Peyer's patch (tissue), 4 donors: ENCODE measurements at places on chromosomes 7 and 10.

GRCh38 chr7:92696584-92696983, 106.4 kb upstream of the FAM133B start:
- DNase-seq = no peak

DNA sequence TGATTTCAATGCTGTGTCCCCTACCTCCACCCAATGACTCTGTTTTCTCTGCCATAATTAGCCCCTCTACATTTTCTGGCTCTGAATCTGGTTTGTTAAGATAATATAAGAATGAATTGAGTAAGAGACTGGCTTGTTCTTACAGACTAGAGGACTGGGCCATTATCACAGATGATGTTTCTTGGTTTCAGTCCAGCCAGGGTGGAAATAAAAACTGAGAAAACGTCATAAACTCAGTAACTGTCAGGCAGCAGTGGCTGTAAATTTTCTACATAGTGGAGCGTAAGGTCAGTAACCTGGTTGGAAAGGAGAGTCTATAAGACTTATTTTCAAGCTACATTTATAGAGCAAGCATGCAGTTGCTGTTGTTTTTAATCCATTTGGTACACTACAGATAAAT, 485.4 kb downstream of the HTR7 start:
- DNase-seq = no peak

DNA sequence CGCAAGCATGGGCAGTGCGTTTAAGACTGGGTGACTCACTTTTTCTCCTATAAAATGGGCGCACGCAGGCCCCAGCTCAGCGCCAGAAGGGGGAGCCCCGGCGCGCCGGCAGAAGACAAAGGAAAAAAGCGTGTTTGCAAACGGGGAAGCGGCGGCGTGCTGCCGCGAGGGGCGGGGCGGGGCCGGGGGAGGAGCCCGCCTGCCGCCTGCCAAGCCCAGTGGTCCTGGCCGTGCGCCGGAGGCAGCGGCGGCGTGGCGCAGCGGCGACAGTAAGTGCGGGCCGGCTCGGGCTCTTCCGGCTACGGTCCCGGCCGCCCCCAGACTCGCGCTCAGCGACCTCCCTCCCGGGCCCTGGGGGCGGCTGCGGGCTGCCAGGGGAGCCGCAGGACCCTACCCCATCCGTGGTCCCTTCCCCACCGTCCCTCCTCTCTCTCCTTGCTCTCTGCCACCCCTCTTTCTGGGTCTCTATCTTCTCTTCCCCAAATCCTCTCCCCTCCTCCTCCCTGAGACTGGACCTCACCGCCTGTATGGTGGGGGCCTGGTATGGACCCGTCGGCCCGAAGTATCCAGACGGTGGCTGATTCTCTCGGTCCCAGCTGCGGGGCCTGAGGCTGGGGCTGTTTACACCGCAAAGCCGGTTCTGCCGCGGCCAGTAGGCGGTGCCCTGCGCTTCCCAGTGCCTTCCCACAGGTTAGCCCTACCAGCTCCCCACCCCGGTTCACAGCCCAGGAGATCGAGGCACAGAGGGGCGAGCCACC, at the start of gene SLC29A3:
Gene SLC29A3, plus strand, starts transcription at position 218 of the 758 bp plus-strand sequence. Its CDS starts 51 bp downstream, at position 269.
- DNase-seq = peak; percentile 90

DNA sequence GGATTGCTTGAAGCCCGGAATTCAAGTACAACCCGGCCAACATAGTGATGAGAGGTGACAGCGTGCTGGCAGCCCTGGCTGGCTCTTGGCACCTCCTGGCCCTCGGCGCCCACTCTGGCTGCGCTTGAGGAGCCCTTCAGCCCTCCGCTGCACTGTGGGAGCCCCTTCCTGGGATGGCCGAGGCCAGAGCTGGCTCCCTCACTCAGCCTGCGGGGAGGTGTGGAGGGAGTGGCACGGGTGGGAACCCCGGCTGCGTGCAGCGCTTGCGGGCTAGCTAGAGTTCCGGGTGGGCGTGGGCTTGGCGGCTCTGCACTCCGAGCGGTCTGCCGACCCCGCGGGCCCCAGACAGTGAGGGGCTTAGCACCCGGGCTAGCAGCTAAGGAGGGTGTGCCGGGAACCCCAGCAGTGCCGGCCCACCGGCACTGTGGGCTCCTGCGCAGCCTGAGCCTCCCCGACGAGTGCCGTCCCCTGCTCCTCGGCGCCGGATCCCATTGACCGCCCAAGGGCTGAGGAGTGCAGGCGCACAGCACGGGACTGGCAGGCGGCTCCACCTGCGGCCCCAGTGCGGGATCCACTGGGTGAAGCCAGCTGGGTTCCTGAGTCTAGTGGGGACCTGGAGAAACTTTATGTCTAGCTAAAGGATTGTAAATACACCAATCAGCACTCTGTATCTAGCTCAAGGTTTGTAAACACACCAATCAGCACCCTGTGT, 12.1 kb upstream of the RNF216 start:
- DNase-seq = no peak

DNA sequence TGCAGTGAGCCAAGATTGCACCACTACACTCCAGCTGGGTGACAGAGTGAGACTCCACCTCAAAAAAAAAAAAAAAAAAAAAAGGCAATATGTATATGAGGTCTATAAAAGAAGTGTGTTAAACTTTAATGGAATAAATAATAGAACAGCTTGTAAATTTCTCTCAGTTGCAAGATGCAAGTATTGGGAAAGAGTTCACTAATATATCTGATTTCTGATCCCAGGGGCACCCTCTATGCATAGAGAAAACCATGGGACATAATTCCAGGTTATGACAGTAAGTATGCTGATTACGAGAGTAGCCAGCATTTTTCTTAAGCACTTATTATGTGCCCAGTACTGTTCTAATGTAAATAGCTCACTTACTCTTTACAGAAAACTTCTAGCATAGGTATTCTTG, 66.1 kb upstream of the AFAP1L2 start:
- DNase-seq = no peak

DNA sequence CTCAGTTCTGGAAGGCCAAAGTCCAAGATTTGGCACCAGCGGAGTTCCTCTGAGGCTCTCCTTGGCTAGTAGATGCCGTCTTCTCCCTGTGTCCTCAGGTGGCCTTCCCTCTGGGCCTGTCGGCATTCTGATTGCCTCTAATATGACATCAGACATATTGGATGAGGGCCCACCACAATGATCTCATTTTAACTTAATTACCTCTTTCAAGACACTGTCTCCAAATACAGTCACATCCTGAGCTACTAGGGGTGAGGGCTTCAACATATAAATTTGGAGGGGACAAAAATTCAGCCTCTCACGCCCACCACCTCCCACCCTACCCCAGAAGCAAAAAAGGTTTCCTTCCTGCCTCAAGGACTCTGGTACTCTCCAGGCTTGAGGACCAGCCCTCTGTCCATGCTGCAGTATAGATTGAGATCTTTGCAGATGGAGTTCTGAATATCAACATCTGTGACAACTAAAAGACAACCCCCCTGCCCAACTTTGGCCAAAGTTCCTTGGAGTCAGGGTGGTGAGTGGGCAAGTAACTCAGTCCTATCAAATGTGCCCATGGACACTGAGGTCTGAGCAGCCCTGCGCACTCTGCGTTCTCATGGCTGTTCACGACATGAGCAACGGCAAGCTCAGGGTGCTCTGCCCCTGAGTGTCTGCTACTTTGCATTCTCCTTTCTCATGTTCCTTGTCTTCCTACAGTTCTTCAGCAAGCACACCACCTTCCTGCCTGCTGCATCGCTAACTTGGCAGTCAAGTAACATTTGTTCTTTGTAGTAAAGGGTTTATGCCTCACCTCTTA, 11.5 kb downstream of the TMEM176B start:
- no peak for DNase-seq

- peak; percentile 75 for DNase-seq
Observed at GRCh38 chr7:75617634-75618234, 121.0 kb downstream of the HIP1 start.

DNA sequence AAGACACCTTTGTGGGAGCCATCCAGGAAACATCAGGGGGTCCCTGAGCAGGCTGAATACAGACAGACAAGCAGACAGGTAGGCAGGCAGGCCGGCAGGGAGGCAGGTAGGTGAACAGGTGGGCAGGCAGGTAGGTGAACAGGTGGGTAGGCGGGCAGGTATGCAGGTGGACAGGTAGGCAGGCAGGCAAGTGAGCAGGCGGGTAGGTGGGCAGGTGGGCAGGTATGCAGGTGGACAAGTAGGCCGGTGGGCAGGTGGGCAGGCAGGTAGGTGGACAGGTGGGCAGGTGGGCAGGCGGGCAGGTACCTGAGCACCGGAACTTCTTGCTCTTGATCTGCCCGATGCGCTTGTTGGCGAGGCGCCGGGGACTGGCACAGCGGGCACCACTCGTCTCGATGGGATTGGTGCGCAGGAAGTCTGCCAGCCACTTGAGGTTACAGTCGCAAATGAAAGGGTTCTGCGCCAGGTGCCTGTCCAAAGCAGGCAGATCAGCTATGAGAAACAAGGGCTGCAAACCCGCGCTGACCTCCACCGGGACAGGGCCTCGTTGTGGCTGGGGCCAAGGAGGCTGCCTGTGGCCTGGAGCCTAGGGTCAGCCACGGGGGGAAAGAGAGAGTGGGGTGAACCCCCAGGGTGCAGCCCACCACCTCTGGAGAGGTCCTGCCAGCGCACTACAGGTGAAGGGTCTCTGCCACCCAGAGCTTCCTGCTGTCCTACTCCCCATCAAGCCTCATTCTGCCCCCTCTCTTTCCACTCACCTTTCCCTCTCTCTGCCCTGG, 136.9 kb downstream of the SLIT1 start:
- no peak for DNase-seq

- DNase-seq = no peak
Observed at GRCh38 chr7:21851559-21851967, 94.1 kb downstream of the CDCA7L start.

DNA sequence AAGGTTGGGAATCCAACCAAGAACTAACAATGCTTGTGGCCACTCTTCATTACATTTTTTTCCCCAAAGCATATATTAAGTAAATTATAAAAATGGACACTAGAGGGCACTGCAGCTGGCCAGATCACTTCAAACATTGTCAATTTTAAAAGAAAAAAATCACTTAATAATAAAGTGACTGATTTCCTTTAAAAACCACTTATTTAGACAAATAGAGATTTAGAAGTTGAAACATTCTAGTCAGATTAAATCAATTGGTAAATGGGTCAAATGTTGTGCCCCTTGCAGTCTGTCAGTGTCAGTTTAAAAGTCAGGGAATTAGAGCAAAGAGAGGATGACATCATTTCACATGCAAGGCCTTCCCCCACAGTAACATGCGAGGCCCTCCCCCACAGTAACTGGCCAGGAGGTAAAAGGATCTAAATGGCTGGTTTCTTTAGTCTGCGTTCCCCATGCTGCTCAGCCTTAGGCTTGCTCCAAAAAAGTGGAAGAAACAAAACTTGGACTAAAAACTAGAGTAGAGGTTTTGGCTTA, 177.9 kb downstream of the SKAP2 start:
- no peak for DNase-seq

GRCh38 chr10:59847326-59847725, 59.0 kb downstream of the CCDC6 start:
- DNase-seq = no peak

DNA sequence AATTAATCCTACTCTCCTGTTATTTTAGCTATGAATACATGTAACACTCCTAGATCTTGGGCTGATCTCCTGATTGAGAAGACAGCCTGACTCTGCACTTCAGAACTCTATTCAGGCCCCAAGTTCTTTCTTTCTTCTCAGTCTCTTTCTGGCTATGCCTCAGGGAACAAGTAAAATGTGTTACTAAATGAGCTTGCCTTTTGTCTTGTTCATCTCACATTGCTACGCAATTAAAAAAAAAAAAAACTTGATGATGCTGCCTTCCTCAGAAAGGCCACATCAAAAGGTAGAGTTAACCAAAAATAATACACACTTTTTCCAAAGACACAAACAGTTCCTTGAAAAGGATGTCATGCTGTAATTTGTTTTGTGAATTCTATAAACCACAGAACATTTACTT, 258.1 kb downstream of the TWIST1 start:
- no peak for DNase-seq

DNA sequence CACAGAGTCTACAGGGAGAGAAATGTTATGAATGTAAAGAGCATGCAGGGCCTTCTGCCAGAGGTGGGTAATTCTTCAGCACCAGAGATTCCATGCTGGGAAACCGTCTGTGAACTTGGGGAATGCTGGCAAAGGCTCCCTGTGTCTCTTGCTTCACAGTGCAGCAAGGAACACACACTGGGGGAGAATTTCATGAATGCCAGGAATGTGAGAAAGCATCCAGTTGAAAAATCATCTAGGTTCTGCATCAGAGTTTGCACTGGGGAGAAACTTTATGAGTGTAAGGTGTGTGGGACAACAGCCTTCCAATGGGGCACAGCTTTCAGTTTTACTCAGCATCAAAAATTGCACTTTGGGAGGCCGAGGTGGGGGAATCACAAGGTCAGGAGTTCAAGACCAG, 224.3 kb upstream of the IGFBP3 start:
- no peak for DNase-seq

DNA sequence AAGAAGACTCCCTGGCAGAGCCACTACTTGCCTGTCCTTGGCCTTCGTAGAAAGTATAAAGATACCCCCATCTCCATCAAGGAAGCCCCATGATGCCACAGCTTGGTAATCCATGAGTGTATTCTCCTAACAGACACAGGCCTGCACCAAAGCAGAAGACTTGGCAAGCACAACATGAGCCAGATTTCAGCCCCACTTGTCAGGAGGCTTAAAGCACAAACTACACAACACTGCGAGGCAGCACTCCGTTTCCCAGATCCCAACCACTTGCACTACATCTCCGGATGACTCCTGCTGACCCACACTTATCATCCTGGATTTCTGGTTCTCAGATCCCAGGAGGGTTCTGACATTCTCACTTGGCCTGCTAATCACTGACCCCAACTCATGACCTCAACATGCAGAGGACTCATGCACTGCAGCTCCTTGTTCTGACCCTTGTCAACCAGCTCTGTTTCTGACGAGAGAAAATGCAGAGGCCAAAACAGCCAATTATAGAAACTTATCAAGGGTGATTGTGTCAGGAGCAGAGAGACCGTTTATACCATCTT, 100.8 kb downstream of the RELN start:
- no peak for DNase-seq

GRCh38 chr10:22542773-22543172, 171.6 kb downstream of the PIP4K2A start:
- no peak for DNase-seq

- DNase-seq = no peak
Observed at GRCh38 chr7:51023547-51023946, 240.9 kb upstream of the GRB10 start.

- DNase-seq = no peak
Observed at GRCh38 chr10:100327007-100327717, 2.9 kb downstream of the PKD2L1 start.
